Activated CD8-positive, alpha-beta memory T cell treated with anti-CD3 and anti-CD28 coated beads for 48 hours (primary cell): ENCODE measurements at places on chromosomes 11 and 22.

GRCh38 chr11:61189933-61190332 lies 13.4 kb upstream of the PGA3 start:
- no peak for DNase-seq

- DNase-seq: no peak
Observed at GRCh38 chr11:3971756-3972404, 116.4 kb downstream of the STIM1 start.

GRCh38 chr22:42596336-42596735 lies 18.3 kb downstream of the POLDIP3 start:
- DNase-seq: no peak

DNA sequence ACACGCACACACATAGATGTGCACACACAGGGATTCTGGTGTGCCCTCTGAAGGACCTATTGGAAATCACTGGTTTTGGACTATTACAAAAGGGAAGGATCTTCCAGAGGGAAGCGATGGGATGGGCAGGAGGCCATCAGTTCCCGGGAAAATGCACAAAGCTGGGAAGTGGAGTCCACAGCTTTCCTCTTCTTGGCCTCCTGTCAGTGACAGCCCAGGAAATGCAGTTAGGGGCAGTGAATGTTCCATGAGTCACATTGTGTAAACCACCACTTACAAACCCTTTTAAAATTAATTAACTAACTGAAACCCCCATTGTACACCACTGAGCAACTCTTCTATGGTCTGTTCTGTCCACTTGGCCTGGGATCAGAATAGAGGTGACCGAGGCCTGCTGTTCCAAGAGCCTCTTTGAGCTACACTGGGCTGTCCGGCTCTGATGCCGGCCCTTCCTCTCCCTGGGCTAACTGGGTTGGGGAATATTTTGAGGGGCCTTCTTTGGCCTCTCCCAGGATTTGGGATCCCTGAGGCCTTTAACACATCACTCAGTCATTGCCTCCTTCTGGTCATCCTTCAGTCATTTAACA lies 137.7 kb downstream of the FEZ1 start:
- no peak for DNase-seq

GRCh38 chr11:105870516-105871113 lies 151.4 kb downstream of the MSANTD4 start:
- no peak for DNase-seq
